ENCODE measurements at places on chromosomes 16 and 17.

DNA sequence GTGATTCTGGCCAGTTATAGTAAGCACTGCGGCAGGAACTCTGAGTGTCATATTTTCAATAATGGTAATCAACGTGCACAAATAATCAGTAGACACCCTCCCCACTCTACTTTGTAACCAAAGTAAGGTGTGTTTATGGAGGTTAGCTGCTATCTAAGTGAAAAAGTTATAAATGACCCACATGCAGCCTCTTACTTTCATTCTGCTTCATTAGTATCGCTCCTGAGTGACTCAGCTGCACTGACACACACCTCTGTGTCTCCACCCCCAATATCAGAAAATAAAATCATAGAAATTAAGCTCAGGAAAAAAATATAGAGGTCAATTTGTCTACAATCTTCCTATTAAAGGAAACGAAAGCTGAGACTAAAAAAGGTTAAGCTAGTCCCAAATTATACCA lies 64.1 kb upstream of the TRAP1 start:
- DNase-seq = no peak

DNA sequence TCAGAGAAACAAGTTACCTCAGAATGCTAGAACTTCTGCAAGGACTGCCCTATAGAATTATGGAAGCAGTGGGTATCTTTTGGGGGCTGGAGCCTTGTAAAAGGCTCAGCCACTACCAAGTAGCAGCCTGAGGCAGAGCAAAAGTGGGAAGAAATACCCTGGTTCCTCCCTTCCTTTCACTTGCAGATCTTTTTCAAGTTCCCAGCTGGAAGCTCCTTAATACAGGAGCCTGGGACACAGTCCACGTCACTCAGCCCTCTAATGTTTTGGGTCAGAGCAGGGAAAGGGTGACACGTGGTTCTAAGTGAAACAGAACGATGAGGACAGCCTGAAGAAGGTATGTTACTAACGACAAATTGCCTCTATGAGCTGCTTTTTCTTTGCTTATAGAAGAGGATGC lies 93.1 kb downstream of the CNTNAP4 start:
- no peak for DNase-seq

DNA sequence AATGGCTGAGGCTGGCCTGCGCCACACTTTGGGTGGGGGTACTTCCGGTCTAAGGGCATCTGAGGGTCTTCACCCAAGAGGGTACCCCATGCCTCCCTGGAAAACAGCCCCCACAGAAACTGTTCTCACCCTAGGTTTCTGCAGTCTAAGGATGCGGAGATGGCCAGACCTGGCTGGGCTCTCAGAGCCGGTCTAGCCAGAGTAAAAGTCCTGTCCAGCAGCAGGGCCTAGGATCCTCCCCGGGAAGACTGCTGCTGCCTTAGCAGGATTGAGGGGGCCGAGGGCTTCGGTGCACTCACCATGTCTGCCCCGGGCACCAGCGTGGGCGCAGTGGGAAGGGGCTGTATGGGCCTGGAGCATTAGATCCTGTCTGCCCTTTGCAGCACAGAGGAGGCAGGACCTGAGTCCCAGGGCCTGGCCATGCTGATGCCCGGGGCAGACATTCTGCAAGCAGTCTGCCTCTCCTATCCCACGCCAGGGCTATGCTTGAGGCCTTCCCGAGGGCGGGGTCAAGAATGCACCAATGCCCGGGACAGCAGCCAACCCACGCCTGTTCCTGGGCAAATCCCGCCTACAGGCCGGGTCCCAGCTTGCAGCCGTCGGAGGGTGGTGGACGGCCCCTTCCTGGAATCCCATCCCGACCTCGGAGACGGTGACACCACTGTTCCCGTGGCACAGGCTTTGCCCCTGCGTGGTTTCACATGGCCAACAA lies 54.7 kb downstream of the CBFA2T3 start:
- no peak for DNase-seq

GRCh38 chr17:34582185-34582900 lies 3.0 kb downstream of the TMEM132E start:
- no peak for DNase-seq

GRCh38 chr17:47978324-47978723 lies 7.4 kb downstream of the CDK5RAP3 start:
- DNase-seq = no peak

DNA sequence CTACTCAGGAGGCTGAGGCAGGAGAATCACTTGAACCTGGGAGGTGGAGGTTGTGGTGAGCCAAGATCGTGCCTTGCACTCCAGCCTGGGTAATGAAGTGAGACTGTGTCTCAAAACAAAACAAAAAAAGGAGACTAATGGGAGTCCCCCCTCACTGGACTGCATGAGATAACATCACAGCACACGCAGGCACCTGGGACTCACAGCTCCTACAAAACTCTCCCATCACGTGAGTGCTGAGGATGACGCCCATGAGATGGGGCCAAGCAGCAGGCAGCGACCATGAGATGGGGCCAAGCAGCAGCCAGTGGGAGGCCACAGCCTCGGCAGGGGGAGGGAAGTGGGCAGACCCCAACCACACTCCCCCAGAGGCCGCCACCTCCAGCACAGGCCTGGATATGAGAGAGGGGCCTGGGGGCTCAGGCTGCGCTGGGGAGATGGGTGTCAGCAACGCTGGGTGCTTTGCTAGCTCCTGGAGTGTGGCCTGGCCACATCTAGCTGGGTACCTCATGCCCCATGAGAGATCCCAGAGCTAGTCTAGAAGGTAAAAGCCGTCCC lies 15.4 kb downstream of the DNAAF8 start:
- no peak for DNase-seq

GRCh38 chr17:48547808-48548522 lies 3.1 kb upstream of the HOXB2 start:
- no peak for DNase-seq

GRCh38 chr17:48176471-48176855 lies 68.9 kb downstream of the SNX11 start:
- no peak for DNase-seq

DNA sequence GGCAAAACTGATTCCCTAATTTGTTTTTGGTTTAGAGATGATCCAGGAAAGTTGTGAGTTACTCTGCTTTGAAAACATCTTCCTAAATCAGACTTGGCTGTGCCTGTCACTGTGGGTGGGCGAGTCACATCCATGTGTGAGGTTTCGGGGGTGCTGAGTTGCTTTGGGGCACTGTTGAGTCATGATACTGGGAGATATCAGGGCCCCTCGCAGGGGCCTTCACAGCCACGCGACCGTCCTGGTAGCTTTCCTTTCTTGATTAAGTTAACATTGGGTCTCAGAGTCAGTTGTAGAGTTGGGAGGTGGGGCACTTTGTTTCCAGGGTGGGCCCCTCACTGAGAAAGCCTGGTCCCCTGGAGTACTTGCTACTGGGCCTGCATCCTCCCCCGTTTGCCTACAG lies 58.3 kb upstream of the LGALS9 start:
- DNase-seq = peak; percentile 22
